ENCODE measurements at places on chromosomes 11 and 22.

GRCh38 chr11:61141601-61142028 lies 19.6 kb downstream of the VPS37C start:
- DNase-seq: no peak

- DNase-seq: no peak
These were observed 6.9 kb upstream of the CNTF start for GRCh38 chr11:58615559-58615958.

GRCh38 chr11:43806976-43807375 lies 73.7 kb upstream of the ALKBH3 start:
- no peak for DNase-seq

DNA sequence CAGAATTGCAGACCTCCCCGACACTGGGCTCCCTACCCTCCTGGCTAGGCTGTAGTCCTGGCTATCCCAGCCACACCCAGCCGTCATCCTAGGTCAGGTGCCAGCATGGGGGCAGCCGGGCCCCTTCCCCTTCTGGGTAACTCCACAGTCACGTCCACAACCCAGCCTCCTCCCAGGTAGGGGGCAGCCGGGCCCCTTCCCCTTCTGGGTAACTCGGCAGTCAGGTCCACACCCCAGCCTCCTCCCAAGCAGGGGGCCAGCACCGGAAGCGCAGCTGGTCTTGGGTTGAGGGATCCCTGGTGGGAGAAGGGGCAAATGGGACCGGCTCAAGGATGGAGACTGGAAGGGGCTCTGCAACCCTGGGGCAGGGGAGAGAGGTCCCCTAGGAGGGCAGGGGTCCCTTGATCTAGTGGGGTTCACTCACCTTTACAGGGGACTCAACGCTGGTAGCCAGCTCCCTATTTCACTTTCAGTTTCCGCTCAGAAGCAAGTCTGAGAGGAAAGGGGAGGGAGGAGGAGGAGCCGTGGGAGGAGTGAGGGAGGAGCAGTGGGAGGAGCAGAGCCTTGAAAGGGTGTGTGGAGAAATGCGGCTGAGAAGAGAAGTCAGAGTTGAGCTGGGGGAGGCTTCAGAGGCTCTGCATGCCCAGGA lies at the start of gene TRIM21:
TRIM21 (minus strand) TSS at position 494 of the 649 bp plus-strand sequence. CDS start 3,293 bp downstream, outside the sequence.
- peak; percentile 57 for DNase-seq

GRCh38 chr22:48348855-48349254 lies 1478.8 kb downstream of the BRD1 start:
- DNase-seq: no peak

DNA sequence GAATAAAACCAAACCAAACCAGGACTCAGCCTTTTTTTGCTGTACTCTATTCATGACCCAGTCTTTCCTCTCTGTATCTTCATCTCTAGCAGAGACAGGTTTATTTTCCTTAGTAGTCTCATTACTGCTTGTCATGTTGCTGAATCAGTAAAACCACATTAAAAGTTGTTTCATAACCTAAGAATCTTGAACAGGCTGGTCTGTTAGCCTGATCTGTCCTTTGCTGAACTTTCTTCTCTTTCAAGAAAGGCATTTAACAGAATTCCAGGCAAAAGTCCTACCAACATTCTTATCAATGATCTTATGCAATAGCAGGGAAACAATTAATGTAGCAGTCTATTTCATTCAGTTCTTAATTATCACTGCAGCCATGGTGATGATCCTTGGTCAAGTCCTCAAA lies 197.7 kb downstream of the CASP12 start:
- no peak for DNase-seq

- peak; percentile 64 for DNase-seq
These were observed 10.5 kb downstream of the ELFN2 start for GRCh38 chr22:37416827-37417226.

DNA sequence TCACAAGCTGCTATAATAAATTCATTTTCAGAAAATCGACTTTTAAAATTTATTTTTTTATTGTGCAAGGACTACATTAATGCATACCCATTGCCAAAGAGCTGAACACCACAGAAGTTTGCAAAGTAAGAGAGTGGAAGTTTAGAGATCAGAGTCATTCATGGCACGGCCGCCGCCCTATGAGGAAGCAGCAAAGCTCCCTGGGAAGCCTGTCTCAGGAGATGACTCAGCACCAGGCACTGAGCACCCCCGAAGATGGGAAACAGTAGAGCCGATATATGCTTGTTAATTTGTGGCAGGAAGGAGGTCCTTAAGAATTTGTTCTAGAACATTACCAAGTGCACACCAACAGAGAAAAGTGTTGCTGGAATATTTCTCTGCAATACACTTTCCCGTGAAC lies 693.7 kb downstream of the OPCML start:
- peak; percentile 42 for DNase-seq

DNA sequence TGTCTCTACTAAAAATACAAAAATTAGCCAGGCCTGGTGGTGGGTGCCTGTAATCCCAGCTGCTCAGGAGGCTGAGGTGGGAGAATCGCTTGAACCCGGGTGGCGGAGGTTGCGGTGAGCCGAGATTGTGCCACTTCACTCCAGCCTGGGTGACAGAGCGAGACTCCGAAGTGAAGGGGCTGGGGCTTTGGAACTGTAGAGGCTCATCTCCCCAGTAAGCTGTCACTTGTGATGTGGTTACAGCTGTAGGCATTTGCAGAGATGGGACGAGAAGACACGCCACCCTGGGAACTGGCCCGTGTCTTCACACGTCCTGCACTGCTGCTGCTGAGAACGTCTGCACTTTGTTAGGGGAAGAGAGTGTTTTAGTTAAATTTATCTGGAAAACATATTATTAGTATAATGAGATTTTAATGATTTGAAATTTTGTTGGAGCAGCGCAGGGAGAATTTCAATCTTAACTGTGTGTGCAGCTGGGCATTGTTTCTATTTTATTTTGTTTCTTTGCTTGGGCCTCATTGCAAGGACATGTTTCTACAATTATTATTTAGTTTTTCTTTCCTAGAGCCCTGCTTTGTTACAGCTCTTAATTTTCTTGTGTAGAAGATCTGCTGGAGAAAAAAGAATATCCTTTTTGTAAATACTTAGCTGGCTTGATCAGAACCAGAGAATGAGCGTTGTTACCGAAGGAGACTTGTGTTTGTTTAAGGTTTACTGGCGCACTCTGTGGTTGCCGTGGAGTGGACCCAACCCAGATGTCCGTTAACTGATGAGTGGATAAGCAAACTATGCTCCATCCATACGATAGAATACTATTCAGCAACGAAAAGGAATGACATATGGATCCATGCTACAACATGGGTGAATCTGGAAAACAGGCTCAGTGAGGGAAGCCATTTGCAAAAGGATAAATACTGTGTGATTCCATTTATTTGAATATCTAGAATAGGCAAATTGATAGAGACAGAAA lies 18.4 kb downstream of the PARVB start:
- DNase-seq: no peak

GRCh38 chr11:121540627-121541026 lies 87.9 kb upstream of the SORL1-AS1 start:
- no peak for DNase-seq

DNA sequence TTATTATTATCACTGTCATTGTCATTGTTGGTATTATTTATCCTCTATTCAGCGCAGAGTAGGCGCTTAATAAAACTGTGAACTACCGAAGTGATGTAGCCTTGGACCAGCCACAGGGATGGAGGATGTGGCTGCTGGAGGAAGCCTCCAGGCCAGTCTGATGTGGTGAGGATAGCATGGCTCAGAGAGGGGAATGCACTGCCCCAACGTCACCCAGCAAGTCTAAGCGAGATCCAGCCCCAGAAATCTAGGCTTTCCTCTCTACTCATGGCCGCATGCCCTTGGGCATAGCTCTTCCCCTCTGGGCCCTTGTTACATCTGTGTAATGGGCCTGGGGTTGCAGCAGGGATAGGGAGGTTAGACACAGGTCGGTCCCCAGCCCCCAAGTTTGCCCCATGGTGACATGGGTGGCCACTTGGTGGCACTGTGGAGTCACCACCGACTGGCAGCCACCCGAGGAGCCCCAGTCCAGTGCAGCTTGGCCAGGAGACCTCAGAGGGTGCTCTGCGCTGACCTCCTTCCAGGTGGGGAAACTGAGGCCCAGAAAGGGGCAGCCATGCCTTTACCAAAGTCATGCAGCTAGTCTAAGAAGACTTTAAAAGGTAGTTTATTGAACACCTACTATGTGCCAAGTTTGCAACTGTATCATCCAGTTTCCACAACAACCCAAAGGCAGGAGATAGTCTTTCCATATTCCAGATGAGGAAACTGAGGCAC lies 395.7 kb downstream of the MN1 start:
- DNase-seq: peak; percentile 5

DNA sequence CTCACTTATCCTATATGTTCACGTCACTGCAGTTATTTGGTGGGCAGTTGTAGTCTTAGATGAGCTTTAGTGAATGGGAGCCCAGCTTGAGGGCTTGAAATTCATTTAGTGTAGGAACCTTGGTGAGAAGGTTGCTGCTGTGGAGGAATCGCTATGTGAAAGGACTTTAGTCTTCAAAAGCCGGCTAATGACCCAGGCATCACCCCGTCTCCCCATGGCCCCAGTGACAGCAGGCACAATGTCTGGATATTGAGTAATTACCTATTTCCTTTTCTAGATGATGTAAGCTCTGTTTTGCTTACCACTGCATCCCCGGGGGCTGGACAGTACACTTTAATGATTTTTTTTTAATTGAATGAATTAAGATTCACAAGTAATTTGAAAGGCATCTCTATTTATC lies 283.2 kb downstream of the ST3GAL4 start:
- DNase-seq: no peak

GRCh38 chr11:133794205-133794604 lies 51.1 kb downstream of the SPATA19 start:
- DNase-seq: no peak

DNA sequence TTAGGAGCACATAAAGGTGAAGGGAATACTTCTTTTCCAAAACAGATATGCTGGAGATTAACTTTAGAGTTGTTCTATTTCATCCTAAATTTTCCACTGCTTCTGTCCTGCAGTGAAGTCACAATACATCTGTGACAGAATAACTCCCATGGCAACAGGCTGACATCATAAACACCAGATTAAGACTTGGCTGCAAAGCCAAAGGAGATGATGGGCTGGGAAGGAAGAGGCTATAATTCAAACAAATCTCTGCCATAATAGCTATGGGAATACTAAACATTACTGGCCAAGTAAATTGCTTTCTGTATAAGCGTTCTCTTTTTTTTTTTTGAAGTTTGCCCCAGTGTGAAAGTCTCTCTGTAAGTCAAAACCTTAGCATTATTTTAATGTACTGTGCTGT lies 107.7 kb downstream of the CADM1 start:
- no peak for DNase-seq

GRCh38 chr11:68297052-68297378 lies 15.4 kb upstream of the LRP5 start:
- no peak for DNase-seq

DNA sequence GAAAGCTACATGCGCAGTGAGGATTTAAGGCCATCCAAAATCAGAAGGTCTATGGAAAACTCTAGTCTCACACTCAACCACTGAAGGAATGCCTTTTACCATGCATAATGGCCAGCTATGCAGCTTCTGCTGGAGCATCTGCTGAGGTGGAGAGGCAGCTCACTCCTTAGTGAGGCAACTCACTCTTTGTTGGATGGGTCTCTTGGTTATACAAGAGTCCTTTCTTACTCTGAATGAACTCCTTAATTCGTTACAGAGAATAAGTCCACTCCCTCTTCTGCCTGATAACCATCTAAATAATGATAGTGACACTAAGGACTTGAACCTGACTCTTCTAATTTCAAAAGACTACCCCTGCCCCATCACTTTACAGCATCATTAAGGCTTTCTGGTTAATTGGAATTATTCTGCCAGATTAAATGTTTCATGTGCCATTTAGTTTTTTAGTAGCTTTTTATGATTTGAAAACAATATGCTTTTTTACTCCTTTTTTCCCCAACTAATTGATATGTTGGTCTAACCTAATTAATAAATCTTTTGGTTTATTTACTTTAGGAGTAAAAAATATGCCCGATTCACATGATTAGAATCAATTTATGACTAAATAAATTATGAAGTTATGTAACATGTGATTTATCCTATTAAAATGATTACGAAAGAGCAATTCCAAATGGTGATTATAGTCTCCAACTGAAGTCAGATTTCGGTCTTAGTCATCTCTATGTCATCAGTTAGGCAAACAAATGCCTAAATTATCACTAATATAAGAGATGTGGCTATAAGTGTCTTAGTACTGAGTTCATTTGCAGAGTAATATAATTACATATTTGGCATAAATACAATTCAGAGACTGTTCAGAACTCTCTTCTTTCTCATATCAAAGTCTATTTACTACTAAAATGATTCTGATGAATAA lies 286.7 kb upstream of the CCDC90B start:
- no peak for DNase-seq

DNA sequence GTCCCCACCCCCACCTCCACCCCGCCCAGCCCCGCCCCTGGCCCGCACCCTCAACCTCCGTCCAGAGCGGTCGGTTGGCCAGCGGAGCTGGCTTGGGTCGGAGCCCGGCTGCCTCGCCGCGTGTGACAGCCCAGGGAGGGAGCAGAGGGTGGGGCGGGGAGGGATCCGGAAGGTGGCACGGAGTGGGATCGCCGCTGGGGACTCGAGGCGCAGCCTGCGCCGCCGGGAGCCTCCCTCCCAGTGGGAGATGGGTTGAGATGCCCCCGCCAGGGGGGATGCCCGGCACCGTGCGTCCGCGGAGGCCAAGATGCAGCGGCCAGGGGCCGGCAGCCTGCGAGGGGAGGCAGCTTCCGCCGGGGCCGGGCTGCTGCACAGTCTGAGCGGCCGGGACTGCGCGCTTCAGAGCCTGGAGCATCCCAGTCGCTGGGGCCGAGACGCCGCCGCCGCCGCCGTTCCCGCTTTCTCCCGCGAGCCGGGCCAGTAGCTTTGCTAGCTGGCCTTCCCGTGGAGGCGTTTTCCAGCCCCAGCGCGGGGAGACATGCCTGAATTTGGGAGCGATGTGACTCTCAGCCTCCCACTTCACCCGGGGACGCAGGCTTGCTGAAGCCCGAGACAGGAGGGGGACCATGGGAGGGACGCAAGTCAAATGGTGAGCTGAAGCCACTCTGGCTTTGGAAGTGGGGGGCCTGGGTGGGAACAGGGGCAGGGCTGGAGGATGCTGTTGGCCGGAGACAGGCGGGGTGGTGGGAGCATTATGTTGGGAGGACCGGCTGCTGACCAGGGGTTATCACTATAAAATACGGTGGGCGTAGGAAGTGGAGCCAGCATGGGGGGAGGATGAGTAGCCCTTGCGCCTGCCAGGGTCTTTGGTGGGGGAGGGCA lies 40.2 kb downstream of the DIXDC1 start:
- DNase-seq: peak; percentile 51

DNA sequence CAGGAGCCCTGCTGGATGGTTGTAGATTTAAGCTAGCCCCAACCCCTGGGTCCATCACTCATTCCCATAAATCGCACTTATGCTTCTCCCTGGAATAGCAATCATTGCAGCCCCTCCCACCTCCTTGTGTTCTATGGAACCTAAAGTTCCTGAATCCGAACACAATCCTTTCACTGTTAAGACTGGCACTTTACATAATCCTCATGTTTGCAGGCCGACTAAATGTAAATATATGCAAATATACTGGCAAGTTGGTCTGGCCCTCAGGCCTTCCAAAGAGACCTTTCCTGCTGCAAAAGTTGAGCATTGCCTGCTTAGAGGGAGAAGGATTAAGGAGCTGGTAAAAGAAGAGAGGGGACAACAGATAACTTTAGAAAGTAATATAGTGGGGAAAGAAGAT lies 892.9 kb downstream of the OPCML start:
- no peak for DNase-seq

Data from nucleus accumbens (tissue), 56 donors.